ENCODE measurements at places on chromosomes 5 and 9.

DNA sequence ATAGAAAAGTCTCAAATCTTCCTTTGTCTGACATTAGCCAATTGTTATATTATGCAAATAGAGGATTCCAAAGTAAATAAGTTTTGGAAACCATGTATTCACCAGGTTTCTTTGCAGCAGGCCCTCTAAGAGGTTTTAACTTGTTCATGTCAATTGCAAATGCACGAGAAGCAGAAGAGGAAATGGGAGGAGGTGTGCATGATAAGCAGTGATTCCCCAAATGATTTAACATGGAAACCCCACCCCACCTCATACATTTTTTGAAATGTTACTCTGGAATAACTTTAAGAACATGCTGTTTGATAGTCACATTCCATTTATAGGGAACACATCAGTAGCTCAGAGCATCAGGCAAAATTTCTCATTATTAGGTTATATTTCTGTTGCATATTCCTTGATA lies 190.7 kb downstream of the DOCK8 start:
- no peak for DNase-seq

DNA sequence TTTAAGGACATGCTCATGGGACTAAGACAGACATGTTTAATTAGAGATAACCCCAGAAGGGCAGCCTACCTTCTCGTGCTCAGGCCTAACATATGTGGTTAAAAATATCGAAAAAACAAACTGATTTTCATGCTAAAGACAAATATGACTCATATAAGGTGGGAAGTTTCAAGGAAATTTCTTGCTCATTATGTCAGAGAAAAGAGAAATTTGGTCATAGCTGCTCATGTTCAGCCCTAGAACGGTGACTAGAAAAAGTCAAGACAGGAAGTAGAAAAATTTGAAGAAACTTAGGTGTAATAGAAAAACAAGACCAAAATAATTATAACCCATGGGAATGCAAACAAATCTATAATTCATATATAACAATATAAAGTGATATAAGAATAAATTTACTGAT lies 120.6 kb downstream of the PRDM9 start:
- DNase-seq, result no peak

GRCh38 chr5:143002459-143003327 lies 232.5 kb downstream of the ARHGAP26 start:
- peak; percentile 19 for DNase-seq

- DNase-seq, result no peak
Observed at GRCh38 chr9:111525056-111525977, at the start of gene ZNF483. Gene ZNF483, plus strand, starts transcription at chr9:111525179. Its CDS starts 2,217 bp downstream, at chr9:111527396.

DNA sequence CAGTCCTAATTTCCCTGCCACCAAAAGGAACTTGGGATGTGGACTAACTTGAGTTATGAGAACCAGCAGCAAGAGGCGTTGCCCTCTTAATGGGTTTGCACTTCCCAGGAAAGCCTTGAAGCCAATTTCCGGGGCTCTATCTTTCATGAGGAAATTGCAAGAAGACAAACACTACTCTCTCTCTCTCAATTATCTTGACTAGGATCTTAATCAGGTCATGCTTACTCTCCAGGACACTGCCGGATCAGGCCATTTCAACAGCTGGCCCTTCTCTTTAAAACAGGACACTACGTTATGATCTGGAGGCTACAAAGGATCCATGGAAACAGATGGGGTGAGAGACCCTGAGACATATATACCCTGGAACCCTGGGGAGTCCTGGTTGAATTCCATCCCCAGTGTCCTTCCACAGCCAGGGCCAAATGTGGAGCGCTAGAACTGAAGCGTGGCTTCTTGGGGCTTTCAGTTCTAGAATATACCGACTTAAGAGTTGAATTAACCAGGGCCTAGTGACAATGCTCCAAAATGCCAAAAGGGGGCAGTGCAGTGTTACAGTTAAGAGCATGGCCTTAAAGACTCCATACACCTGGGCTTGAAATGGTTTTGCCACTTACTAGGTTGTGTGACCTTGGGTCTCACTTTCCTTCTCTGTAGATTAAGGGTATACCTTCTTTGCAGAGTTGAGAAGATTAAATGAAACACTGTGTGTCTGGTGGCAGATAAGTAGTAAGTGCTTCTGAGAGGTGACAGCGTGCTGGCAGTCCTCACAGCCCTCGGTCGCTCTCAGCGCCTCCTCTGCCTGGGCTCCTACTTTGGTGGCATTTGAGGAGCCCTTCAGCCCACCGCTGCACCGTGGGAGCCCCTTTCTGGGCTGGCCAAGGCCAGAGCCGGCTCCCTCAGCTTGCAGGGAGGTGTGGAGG lies 21.1 kb downstream of the FAM219A start:
- DNase-seq, result no peak

DNA sequence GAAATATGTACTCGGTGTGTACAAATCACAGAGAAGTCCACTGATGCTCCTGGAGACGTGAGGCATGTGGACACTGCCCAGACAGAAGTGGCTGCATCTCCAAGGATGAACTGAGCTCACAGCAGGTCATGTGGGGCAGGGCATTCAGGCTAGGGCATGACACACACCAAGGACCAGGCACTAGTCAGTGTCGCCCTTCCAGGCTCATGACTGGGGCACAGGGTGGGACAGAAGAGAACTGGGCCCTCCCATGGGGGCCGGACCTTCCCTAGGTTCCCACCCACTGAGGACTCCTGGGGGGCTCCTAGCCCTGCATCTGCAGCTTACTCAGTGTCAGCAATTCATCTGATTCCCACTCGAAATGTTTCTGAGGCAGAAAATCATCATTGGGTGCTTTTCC lies 256.8 kb upstream of the IRX4 start:
- DNase-seq, result no peak

DNA sequence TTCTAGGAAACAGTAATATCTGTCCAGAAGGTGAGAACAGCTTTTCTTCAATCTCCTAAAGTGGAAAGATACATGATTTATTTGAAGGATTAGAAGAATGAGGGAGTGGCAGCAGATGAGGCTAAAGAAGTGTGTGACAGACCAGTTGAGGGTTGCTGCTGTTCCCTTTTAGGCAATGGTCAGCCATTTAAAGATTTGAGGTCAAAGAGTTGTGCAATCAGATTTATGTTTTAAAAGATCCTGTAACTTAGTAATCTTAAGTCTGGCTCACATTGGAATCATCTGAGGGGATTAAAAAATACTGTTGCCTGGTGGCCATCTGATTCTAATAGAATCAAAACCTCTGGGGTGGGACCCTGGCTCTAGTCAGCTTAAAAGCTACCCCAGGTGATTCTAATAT lies 4.3 kb upstream of the SGCD start:
- DNase-seq, result no peak

- DNase-seq, result no peak
Observed at GRCh38 chr5:16916262-16916878, 19.7 kb downstream of the MYO10 start.

DNA sequence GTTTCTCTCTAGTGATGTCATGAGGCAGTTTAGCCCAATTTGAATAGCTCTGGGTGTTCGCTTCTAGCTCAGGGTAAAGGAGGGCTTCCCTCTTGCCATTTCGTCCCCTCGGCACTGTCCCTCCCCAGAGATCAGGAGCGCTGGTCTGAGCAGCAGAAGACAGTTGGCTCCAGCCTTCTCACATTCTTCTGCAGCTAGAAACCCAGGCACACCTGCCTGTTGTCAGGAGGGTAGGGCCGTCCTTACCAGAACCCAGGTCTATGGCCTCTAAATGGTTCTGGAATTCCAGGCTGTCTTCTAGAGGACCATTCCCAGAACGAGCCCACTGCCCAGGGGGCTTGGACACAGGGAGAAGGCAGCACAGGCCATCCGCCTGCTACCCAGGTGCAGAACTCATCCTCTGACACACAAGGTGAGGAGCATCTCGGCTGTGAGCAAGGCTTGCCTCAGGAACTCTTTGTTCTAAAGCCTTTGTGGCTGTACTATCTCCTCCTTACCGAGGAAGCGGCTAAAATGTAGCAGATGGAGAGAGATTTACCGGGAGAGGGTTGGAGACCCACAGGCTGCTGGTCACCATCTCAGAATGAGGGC lies 255.6 kb upstream of the IRX2 start:
- DNase-seq, result no peak

DNA sequence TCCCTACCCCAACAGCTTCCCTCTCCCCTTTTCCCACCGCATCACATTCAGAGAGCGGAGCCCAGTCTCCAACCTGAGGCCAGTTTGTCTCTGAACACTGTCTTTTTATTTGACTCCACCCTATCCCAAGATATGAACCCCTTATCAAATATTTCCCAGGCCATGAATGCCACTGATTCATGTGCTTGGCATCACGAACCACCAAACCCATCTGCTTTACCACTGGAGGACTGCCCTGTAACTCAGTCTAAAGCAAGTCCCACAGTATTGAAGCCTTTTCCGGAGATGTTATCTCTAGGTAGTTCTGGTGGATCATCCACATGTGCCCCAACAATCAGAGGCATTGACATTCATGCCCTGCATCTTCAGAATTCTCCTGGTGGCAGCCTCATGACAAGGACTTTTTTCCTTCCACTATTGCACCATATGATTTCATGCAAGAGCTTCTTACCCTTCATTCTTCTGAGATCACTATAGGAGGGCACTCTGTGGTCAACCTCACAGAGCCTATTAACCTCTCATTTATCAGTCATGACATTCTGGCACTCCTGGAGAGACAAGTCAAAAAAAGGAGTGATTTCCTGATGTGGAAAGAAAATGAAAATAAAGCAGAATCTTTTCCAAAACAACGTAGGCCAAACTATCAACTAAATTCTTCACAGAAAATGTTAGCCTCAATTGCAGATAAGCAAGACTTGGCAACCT lies 12.3 kb upstream of the SPATA31D4 start:
- DNase-seq, result no peak

GRCh38 chr9:116360016-116360415 lies 206.4 kb downstream of the PAPPA start:
- DNase-seq, result no peak

- DNase-seq, result no peak
Observed at GRCh38 chr9:103116246-103116645, 121.1 kb downstream of the CYLC2 start.

- DNase-seq, result no peak
Observed at GRCh38 chr9:35937227-35937626, 20.7 kb downstream of the OR2S2 start.

DNA sequence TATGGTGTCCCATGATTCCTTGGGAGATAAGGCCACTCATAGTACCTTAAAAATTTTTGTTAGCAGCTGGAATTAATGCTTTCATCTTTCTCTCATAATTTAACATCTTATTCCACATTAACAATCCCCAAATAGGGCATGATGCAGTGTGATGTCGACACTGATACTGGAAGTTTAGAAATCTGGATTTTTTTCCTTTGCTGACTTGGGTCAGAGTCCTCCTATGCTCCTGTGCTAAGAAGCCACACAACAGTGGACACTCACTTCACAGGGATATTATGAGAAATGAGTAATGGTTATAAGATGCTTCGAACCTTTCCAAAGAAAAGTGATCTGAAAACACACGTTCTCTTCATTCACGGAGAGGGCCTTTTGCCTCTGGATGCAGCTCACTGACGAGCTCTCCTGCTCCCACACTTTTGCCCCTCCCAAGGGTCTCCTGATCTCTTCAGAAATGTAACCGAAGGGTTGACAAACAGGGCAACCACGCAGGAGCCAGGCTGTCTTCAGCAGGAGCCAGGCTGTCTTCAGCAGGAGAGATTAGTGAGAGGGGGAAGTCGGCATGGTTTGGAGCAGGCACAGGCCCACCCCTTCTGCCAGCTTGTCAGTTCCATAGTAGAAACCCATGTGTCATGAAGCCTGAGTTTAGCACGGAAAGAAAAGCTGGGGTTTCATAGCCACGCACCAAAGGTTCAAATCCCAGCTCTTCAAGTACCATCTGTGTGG lies 247.8 kb downstream of the AOPEP start:
- no peak for DNase-seq

DNA sequence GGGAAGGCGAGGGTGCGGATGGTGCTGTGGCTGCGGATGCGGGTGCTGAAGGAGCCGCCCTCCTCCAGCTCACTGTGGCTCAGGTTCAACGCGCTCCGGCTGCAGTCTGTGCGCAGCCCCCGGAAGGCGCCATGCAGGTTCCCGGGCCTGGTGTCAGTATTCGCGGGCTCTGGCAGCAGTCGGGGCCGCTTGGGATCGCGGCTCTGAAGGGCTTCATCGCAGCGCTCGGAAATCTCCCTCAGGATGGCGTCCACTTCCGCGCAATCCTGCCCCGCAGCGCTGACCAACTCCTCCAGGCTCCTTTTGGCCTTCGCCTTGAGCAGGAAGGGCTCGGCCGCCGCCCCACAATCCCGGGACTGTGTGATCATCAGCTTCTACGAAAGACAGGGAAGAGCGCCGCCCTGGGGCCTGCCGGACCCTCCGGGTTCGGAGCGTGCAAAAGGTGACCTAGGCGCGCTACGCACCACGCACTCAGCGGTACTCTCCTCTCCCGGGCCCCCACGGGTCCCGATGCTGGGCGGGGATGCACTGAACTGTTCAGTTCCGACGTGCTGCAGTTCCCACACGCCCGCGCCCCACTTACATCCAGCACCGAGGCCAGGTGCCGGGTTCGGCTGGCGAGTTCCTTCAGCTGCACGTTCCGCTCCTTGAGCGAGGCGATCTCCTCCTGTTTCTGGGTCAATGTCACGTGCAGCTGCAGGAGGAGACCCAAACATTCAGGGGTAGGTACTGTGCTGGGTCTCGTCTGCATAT lies 6.5 kb downstream of the MCIDAS start:
- DNase-seq, result no peak

GRCh38 chr9:131824155-131824594 lies 84.3 kb upstream of the RAPGEF1 start:
- DNase-seq, result no peak

- no peak for DNase-seq
Observed at GRCh38 chr5:124744170-124744971, 2.1 kb downstream of the ZNF608 start.
